Psoas muscle (tissue), 8 donors: ENCODE measurements at places on chromosomes 12 and 14. TPM values are rescaled to one million over a fixed set of nuclear protein-coding genes. Genes with fewer than 3 reads are reported as not detected.

DNA sequence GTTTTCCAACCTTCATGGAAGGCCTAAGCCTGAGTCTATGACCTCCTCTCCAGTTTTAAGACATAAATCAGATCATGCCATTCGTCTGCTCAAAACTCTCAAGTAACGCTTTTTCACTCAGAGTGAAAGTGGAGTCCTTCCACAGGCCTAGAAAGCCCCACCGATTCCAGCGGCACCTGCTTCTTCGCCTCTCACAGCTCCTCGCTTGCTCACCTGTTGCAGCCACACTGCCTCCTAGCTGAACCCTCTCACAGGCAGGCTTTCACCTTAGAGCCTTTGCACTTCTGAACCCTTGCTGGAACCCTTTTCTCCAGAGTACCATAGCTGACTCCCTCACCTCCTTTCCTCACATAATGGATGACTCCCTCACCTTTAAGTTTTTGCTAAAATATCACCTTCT lies 301.1 kb downstream of the ZFP36L1 start:
- no peak for DNase-seq
- H3K4me3 ChIP-seq: no peak overlapping the region
- H3K4me1 ChIP-seq: no peaks in the 10 kb centered on the region
- H3K36me3 ChIP-seq: no peaks in the 10 kb centered on the region
- H3K27me3 ChIP-seq: no peaks in the 10 kb centered on the region
- H3K27ac ChIP-seq: no peak overlapping the region

Gene LHX5
- total RNA-seq: not detected

DNA sequence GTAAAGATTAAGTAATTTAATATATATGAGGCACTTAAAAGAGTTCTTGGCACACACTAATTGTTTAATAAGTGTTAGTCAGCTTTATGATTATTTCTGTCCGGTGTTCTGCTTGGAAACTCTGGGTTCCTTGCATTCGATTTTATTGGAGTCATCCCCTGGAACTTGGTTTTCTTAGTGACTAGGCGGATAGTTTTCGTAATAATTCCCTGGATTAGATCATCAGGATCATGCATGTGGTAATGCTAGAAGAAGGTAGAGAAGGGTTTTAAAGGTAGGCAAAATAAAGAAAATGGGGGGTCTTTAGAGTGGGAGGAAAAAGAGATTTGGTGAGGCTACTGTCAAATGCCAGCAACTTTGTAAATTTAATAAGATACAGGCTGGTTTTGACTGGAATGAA lies 88.4 kb downstream of the MYF5 start:
- H3K36me3 ChIP-seq: no peaks in the 10 kb centered on the region
- no peak overlapping the region for H3K27ac ChIP-seq
- no peak overlapping the region for H3K4me3 ChIP-seq
- H3K4me1 ChIP-seq: no peaks in the 10 kb centered on the region

DNA sequence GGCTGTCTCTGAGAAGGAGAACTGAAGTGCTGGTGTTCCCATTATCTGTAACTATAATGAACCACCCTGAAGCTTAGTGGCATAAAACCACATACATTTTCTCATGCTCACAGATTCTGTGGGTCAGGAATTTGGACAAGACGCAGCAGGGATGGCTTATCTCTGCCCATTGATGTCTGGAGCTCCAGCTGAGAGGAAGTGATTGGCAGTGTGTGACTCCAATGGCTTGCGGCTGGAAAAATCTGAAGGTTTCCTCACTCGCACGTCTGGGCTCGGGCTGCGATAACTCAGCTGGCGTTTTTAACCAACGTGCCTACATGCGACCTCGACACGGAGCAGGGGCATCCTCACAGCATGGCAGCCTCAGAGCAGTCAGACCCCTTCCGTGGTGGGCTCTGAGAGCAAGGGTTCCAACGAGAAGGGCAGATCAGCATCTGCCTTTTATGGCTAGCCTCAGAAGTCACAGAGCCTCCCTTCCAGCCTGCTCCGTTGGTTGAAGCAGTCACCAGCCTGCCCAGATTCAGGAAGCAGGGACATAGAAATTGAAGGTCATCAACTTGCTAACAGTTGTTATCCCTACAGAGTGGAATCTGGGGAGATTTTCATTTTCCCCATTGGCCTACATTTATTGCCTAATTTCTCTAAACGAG lies 143.3 kb upstream of the BCL2L14 start:
- H3K27ac ChIP-seq: no peak overlapping the region
- no peaks in the 10 kb centered on the region for H3K36me3 ChIP-seq
- H3K4me1 ChIP-seq: no peaks in the 10 kb centered on the region
- no peak for DNase-seq
- H3K27me3 ChIP-seq: no peaks in the 10 kb centered on the region

- no peak overlapping the region for H3K4me3 ChIP-seq
- no peak overlapping the region for H3K27ac ChIP-seq
Observed at GRCh38 chr14:96905065-96905464, 107.9 kb downstream of the VRK1 start.

DNA sequence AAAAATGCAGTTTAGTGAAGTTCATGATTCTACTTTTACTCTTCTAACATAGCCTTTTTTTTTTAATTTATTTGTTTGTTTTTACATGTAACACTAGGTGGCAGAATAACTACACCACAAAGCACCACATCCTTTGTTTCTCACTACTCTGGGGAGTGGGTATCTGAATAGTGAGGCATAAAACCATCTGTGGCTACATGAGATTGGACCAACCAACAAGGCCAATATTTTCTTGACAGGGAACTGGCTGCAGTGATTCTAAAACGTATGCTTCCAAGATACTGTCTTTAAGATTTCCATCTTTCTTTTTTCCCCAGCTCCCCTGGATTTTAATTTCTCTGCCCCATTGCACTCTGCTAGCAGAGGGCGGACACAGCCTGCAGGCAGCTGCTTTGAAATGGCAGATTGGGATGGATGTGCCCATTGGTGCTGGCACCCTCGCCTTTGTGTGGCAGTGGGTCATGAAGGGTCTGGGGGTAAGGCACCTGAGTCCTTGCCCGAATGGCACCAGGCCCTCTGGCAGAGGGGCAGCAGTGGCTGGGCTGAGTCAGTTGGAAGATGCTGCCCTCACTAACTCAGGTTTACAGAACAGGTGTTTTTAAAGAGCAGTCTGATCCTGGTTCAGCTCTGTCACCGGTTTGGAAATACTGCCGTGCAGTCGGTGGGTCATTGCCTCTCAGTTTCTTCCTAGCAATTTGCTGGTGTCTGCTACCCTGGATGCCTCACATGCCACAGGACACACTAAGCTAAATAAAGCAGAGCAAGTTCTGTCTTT lies 429.1 kb downstream of the RAD51B start:
- peaks cover 75% of the 10 kb centered on the region for H3K4me1 ChIP-seq
- H3K36me3 ChIP-seq: no peaks in the 10 kb centered on the region
- H3K4me3 ChIP-seq: no peak overlapping the region
- no peaks in the 10 kb centered on the region for H3K27me3 ChIP-seq

- DNase-seq: no peak
- no peak overlapping the region for H3K4me3 ChIP-seq
- no peaks in the 10 kb centered on the region for H3K36me3 ChIP-seq
- H3K27me3 ChIP-seq: no peaks in the 10 kb centered on the region
- no peak overlapping the region for H3K27ac ChIP-seq
Observed at GRCh38 chr12:122789637-122790036, 15.3 kb downstream of the CCDC62 start.

GRCh38 chr12:130119241-130119861 lies 42.9 kb upstream of the FZD10 start:
- no peaks in the 10 kb centered on the region for H3K27me3 ChIP-seq
- no peak overlapping the region for H3K27ac ChIP-seq
- H3K36me3 ChIP-seq: no peaks in the 10 kb centered on the region

Gene CMA1
- total RNA-seq: 0.38 TPM

- no peaks in the 10 kb centered on the region for H3K4me1 ChIP-seq
- DNase-seq: no peak
- H3K36me3 ChIP-seq: peaks cover 98% of the 10 kb centered on the region
- no peak overlapping the region for H3K4me3 ChIP-seq
Observed at GRCh38 chr12:112191840-112192321, 66.5 kb downstream of the TRAFD1 start.

GRCh38 chr12:54431911-54432814 lies 13.1 kb upstream of the ITGA5 start:
- no peaks in the 10 kb centered on the region for H3K36me3 ChIP-seq
- H3K27me3 ChIP-seq: no peaks in the 10 kb centered on the region

Gene CCDC177
- total RNA-seq: not detected

GRCh38 chr14:91228112-91229004 lies 16.1 kb downstream of the GPR68 start:
- DNase-seq: no peak
- no peak overlapping the region for H3K27ac ChIP-seq
- H3K27me3 ChIP-seq: no peaks in the 10 kb centered on the region
- H3K4me3 ChIP-seq: no peak overlapping the region

- H3K27me3 ChIP-seq: no peaks in the 10 kb centered on the region
- no peak overlapping the region for H3K4me3 ChIP-seq
- no peak overlapping the region for H3K27ac ChIP-seq
- no peaks in the 10 kb centered on the region for H3K4me1 ChIP-seq
- H3K36me3 ChIP-seq: peaks cover 78% of the 10 kb centered on the region
Observed at GRCh38 chr12:45398552-45398951, 182.7 kb downstream of the ANO6 start.

GRCh38 chr14:57221931-57222330 lies 46.8 kb downstream of the EXOC5 start:
- DNase-seq: no peak
- H3K36me3 ChIP-seq: peaks cover 48% of the 10 kb centered on the region
- no peaks in the 10 kb centered on the region for H3K27me3 ChIP-seq
- H3K4me3 ChIP-seq: no peak overlapping the region
- no peaks in the 10 kb centered on the region for H3K4me1 ChIP-seq

Gene DLGAP5
- 0.29 TPM for total RNA-seq

GRCh38 chr12:19740472-19741131 lies 301.3 kb downstream of the AEBP2 start:
- no peaks in the 10 kb centered on the region for H3K4me1 ChIP-seq
- H3K36me3 ChIP-seq: no peaks in the 10 kb centered on the region
- H3K4me3 ChIP-seq: no peak overlapping the region
- DNase-seq: no peak

GRCh38 chr12:123891516-123892179 lies 81.0 kb downstream of the CCDC92 start:
- no peak for DNase-seq
- H3K27ac ChIP-seq: no peak overlapping the region
- H3K4me1 ChIP-seq: no peaks in the 10 kb centered on the region
- no peaks in the 10 kb centered on the region for H3K36me3 ChIP-seq
- H3K27me3 ChIP-seq: peaks cover 6% of the 10 kb centered on the region

- H3K36me3 ChIP-seq: no peaks in the 10 kb centered on the region
- H3K4me1 ChIP-seq: no peaks in the 10 kb centered on the region
- H3K27ac ChIP-seq: no peak overlapping the region
- no peak overlapping the region for H3K4me3 ChIP-seq
- DNase-seq: no peak
Observed at GRCh38 chr12:9132008-9132535, 16.4 kb upstream of the A2M start.

Gene MUCL1
- total RNA-seq: not detected

- no peaks in the 10 kb centered on the region for H3K27me3 ChIP-seq
- H3K4me1 ChIP-seq: no peaks in the 10 kb centered on the region
- no peak overlapping the region for H3K27ac ChIP-seq
Observed at GRCh38 chr14:54104601-54105145, 148.0 kb upstream of the BMP4 start.

DNA sequence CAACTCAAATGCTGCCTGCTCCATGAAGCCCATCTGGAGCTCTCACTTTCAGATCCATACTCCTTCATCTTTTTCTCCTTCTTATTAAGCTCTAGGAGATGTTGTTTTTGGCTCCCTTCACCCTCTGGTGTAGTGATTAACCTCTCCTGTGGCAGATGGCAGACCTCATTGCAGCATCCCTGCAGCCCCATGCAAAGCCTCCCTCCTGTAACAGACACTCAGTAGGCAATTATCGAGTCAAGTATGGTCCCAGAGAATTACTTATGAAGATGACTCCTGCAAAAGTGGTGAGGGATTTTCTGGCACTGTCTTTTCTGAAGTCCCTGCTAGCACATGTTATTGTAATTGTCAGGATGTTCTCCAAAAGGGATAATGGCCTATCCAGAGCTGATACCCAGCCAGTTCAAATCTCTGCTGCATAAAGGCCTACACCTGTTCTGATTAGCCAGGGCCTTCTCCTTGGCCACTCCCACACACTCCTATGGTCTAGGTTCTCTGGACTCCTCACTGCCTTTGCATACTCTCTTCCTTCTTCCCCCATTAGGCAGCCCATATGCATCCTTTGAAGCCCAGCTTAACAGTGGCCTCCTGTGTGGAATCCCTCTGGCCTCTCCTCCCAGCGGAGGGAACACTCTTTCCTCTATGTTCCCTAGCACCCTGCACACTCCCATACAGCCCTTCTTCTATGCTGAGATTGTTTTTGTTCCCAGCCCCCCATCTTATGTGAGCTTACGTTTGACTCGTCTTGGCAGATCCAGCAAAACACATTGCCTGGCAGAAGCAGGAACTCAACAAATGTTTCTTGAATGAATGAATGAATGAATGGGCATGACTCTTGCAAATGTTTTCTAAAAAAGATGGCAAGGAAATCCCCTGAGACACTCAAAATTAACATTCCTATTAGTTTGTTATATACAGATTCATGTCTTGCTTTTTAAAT lies 43.9 kb upstream of the MDM1 start:
- H3K27me3 ChIP-seq: no peaks in the 10 kb centered on the region
- H3K36me3 ChIP-seq: no peaks in the 10 kb centered on the region
- no peak overlapping the region for H3K4me3 ChIP-seq
- H3K4me1 ChIP-seq: peaks cover 47% of the 10 kb centered on the region
- no peak for DNase-seq

GRCh38 chr12:42904683-42905418 lies 315.3 kb upstream of the PRICKLE1 start:
- peaks cover 11% of the 10 kb centered on the region for H3K4me1 ChIP-seq
- no peaks in the 10 kb centered on the region for H3K36me3 ChIP-seq
- H3K27me3 ChIP-seq: no peaks in the 10 kb centered on the region
- DNase-seq: no peak

Gene PIWIL1
- not detected for total RNA-seq

GRCh38 chr14:65128096-65128495 lies 25.8 kb upstream of the MAX start:
- DNase-seq: no peak
- H3K27ac ChIP-seq: no peak overlapping the region
- no peaks in the 10 kb centered on the region for H3K4me1 ChIP-seq
- H3K4me3 ChIP-seq: no peak overlapping the region
- no peaks in the 10 kb centered on the region for H3K27me3 ChIP-seq

Gene TTC5
- total RNA-seq: 6.2 TPM

Gene PRIMA1
- total RNA-seq: 0.77 TPM

Gene ITGA5
- 80.3 TPM for total RNA-seq

DNA sequence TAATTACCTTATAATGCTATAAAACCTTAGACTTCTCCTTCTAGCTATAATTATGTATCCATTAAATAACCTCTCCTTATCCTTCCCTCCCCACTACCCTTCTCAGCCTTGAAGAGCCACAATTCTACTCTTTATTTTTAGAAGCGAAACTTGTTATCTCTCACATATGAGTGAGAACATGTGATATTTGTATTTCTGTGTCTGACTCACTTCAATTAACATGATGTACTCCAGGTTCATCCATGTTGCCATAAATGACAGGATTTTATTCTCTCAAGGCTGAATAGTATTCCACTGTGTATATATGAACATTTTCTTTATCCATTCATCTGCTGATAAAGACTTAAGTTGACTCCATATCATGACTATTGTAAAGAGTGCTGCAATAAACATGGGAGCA lies 485.6 kb downstream of the FLRT2 start:
- DNase-seq: no peak
- H3K27me3 ChIP-seq: no peaks in the 10 kb centered on the region
- H3K36me3 ChIP-seq: no peaks in the 10 kb centered on the region
- H3K4me3 ChIP-seq: no peak overlapping the region
- no peak overlapping the region for H3K27ac ChIP-seq

Gene NTF3
- total RNA-seq: 0.25 TPM

Gene TESPA1
- 0.61 TPM for total RNA-seq

GRCh38 chr12:4107436-4107878 lies 166.1 kb upstream of the CCND2 start:
- no peaks in the 10 kb centered on the region for H3K36me3 ChIP-seq
- DNase-seq: no peak
- H3K4me1 ChIP-seq: no peaks in the 10 kb centered on the region
- no peak overlapping the region for H3K27ac ChIP-seq
- H3K4me3 ChIP-seq: no peak overlapping the region
